ENCODE measurements at places on chromosomes 7 and 10. TPM values are rescaled to one million over a fixed set of nuclear protein-coding genes. Genes with fewer than 3 reads are reported as not detected.

The OPN4 gene
- not detected for polyA plus RNA-seq

The LRRC17 gene
- 33.7 TPM for polyA plus RNA-seq

- peak; percentile 26 for DNase-seq
Measured at GRCh38 chr10:92146107-92146506, 144.8 kb downstream of the CPEB3 start.

GRCh38 chr7:95478272-95479037 lies 7.3 kb upstream of the ASB4 start:
- DNase-seq = peak; percentile 19

DNA sequence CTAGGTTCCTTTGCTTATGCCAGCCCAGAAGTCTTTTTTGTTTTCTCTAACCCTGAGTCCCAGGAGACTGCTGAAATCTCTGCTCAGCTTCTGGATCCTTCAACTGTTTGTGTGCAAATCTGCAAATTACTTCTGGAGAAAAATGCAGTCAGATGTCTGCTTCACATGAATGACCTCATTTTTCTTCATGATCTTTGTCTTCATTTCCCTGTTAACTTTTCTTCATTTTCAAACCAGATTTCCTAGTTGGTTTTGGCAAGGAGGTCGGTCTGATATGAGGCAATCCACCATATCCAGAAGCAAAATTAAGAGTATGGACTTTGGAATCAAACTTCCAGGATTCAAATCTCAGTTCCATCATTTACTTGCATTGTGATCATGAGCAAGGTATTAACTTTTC lies 66.8 kb downstream of the ZNF503 start:
- DNase-seq = no peak

GRCh38 chr10:85786401-85786899 lies 580.1 kb downstream of the GRID1 start:
- DNase-seq = no peak

DNA sequence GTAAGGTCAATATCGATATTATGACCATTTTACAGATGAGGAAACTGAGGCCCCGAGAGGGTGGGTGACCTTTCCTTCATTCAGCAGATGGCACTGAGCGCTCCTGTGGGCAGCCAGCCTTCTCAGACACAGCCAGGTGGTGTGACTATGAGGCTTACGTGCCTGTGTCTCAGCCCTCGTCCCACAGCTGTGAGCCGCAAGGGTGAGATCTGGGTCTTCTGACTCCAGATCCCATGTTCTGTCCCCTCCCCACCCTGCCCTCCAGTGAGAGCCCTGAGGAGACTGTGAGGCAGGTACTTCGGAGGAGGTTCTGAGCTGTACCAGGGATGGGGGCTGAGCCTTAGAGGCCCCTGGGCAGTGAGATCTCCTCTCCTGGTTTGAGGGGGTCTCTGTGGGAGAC lies 613.8 kb upstream of the FOXK1 start:
- no peak for DNase-seq

DNA sequence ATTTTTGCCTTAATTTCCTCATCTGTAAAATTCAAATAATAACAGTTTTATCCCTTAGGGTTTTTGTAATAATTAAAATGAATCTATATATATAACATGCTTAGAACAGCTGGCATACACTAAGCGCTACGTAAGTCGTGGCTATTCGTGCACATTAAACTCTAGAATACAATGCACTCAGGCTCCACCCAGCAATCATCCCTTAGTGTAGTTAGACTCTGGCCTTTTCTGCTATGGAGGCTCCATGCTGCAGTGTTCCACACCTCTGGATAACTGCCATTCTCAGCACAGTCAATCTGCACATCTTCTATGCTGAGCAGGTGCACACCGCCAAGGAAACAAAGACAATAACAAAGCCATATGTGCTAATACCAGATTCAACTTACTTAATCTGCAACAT lies 92.9 kb downstream of the IPMK start:
- no peak for DNase-seq

GRCh38 chr7:496528-497295 lies 22.9 kb downstream of the PDGFA start:
- no peak for DNase-seq

- no peak for DNase-seq
Measured at GRCh38 chr7:110209884-110210283, 881.0 kb upstream of the LRRN3 start.

DNA sequence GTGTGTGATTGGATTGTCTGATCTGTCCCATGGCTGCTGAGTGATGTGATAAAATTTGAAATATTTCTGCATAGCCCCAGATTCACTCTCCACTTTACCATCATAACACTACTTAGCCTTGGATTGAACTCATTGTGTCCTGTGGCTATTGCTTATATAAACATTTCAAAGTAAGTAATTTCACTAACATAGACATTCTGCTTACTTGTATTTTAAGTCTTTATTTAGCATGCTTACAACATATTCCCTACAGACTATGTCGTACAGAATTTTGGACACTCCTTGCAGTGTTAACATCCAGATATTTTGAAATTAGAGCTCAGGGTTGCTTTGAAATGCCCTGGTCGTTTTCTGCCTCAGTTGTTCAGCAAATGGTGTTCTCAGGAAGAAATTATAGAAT lies 117.6 kb downstream of the LRRC4 start:
- no peak for DNase-seq

GRCh38 chr10:124650263-124650662 lies 93.9 kb downstream of the FAM53B start:
- DNase-seq = no peak
